ENCODE measurements at places on chromosomes 1 and 21.

- DNase-seq, result no peak
Observed at GRCh38 chr1:42282867-42283583, 52.0 kb downstream of the FOXJ3 start.

GRCh38 chr1:67957066-67957465 is 93.4 kb downstream of the DIRAS3 start:
- no peak for DNase-seq

GRCh38 chr1:42150651-42151050 is 2.6 kb upstream of the GUCA2B start:
- no peak for DNase-seq

DNA sequence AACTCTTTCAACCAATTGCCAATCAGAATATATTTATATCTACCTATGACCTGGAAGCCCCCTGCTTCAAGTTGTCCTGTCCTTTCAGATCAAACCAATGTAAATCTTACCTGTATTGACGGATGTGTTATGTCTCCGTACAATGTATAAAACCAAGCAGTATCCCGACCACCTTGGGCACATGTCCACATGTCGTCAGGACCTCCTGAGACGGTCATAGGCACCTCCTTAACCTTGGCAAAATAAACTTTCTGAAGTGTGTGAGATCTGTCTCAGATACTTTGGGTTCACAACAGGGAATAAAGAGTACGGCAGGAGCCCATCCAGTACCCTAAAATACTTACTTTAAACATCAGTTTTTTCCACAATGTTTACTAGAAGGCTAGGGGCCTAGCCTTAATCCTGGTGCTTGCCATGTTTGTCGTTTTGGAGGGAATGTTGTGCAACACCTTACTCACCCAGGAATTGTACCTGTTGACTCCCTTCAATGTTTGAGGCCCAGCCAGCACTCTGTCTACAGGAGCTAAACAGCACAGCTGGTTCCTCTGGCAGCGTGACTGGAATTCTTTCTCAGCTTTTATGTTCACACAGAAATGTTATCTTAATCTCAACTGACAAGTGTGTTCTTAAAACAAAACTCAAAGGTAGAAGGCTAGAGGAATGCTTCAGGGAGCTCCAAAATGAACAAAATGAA is 90.8 kb upstream of the USP25 start:
- no peak for DNase-seq

- DNase-seq, result no peak
Observed at GRCh38 chr1:198636391-198636790, 2.4 kb upstream of the PTPRC start.

GRCh38 chr1:7438921-7439655 is 332.0 kb upstream of the VAMP3 start:
- no peak for DNase-seq

DNA sequence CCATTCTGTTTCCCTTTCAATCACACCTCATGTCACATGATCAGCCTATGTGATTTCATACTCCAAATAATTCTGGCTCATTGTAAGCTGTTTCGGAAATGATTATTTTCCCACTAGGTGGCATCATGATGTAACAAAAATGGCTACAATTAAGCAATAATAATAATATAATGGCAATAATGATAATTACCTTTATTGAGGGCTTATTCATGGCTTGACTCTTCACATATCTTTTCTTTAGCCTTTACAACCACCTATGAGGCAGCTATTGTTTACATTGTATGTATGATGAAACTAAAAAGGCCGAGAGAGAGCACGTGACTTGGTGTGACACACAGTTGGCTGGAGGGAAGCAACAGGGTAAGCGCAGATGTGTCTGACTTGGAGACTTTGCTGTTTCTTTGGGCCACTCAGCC is 12.5 kb upstream of the KPRP start:
- no peak for DNase-seq

DNA sequence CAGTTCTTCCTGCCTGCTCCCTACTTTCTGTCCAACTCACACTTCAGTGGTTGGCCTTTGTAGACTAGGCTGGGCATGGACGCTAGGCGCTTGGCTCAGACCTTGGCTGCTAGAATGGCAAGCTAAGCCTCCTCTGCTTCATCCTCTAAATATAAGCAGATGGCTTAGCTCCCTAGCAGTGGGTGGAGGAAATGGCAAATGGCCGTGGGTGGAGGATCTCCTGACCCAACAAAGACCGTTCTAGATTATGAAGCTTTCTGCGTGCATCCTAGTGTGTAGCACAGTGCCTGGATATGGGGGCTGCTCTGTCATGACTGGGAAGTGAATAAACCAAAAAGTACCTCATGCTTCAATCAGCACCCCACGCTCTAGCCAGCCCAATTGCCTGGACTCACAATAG is 10.4 kb upstream of the ETV3L start:
- DNase-seq, result no peak

DNA sequence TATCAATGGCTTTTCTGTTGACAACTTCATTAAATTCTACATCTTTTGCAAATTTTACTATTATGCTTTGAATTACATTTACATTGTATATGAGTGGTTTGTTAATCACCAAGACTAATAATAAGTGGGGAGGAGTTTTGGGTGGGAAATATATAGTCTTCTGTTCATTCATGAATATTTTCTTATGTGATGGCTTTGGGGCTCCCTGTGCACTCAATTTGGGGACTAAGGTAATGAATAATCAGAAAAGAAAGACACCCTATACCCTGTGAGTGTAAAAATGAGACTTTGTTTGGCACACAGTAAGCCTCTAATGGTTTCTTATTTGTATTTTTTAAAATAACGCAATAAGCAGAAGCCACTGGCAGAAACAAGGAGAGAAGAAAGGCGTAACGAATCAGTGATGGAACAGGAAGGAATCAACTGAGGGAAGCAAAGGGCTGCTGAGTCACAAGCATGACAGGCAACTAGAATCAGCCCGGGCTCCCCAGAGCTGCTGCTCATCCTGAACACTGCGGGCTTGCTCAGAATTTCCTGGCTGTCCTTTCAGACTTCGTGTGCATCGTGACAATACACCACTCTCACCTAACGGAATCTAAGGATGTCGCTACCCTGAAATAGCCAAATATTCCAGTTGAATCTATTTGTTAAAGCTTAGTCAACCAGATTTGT is 20.8 kb upstream of the RGS2 start:
- DNase-seq, result no peak

DNA sequence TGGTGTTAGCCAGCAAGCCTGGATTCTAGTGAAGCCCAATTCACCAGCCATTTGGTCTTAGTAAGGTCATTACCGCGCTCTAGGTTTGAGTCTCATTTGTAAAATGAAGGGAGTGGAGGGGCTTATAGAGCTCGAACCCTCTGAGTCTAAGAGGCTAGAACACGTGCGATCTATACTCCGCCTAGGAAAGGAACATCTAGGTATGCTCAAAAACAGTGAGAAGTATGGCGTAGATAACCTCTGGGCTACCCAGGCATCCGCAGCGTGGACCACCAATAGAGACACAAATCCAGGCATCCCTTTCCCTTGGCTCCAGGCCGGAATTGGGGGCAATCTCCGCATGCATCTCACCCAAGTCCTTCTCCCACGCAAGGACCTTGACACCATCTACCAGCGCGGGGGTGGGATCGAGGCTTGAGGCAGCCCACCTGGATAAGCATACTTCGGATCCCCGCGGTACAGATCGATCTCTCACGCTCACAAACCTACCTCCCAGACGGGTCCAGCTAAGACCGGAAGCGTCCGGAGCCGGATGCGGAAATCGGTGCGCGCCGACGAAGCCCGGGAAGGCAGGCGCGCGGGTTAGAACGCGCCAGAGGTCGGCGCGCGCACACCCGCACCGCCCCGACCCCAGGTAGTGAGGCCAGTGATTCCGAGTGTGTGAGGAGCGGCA is at the start of gene METTL25B:
Gene METTL25B, plus strand, starts transcription at position 544 of the 673 bp plus-strand sequence. CDS start 636 bp downstream, outside the sequence.
- no peak for DNase-seq

- no peak for DNase-seq
Observed at GRCh38 chr1:220296981-220297380, 24.7 kb upstream of the RAB3GAP2 start.

DNA sequence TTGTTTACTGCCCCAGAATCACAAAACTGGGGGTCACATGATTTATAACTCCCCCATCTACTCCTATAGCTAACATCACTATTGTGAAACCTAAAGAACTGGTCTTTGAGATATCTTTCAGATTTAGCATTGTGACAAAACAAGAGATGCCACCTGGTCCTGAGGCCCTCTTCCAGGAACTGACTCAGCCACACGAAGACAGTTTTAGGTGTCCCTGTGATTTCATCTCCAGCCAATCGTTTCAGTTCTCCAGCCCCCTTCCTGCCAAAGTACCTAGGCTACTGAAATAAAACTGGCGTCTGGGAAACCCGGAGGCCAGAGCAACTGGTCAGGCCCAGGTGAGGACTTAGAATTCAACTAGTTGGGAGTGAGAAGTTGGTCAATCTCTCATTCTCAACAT is 36.6 kb downstream of the TBX19 start:
- DNase-seq, result no peak

DNA sequence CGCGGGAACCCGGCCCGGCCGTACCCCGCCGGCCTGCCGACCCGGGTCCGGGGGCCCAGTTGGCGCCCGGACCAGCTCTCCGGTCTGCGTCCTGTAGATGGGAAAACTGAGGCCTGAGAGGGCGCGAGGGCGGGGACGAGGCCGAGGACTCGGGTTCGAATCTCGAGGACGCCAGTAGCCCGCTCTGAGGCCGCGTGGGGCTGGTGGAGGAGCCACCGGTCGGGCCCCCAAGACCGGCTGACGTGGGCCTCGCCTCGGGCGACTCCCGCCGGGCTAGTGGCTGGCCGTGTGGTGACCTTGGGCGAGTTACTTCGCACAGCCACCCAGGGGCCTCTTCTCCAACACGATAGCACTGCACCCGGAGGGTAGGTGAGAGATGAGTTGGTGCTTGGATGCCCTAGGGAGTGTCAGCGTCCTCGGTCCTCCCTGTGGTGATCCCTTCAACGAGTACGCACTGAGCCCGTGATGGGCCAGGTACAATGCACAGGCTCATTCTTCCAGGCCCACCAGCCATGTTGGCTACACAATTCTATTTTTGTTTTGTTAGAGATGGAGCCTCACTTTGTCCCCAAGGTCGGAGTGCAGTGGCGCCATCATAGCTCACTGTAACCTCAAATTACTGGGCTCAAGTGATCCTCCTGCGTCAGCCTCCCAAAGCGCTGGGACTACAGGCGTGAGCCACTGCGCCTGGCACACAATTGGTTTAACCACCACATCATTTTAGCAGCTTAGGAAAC is 404 bp upstream of the SCMH1 start:
- no peak for DNase-seq

- no peak for DNase-seq
Observed at GRCh38 chr1:161935264-161935663, 88.4 kb downstream of the OLFML2B start.

DNA sequence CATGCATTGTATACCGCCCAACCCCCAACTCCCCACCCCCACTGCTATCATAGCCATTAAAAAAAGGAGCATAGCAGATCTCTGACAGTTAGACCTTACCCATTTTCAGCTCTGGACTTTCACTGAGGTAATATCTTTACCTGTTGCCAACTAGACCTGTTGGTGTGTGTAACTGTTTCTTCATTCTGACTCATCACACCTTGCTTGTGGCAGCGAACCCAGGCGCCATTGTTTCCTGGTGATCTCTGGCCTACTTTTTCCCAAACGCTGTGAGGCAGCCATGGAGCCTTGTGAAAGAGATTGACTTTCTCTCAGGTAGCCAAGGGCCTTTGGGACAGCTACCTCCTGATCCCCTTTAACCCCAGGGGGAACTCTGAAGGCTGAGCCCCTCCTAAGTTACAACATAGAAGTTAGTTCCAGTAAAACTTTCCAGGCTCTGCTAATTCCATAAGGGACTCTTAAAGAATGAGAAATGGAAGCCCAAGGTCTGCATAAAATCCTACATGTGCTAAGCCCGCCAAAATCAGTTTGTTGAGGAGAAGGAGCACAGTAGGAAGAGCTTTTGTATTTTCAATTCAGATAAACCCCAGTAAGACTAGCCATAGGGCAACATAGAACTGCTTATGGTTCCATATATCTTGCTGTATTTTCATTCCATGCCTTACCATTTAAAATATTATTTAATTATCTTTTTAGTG is 196.1 kb upstream of the CAMK1G start:
- no peak for DNase-seq

- DNase-seq, result no peak
Observed at GRCh38 chr1:58885998-58886397, 102.2 kb upstream of the JUN start.

- DNase-seq, result no peak
Observed at GRCh38 chr1:70487910-70488665, 77.0 kb downstream of the CTH start.

DNA sequence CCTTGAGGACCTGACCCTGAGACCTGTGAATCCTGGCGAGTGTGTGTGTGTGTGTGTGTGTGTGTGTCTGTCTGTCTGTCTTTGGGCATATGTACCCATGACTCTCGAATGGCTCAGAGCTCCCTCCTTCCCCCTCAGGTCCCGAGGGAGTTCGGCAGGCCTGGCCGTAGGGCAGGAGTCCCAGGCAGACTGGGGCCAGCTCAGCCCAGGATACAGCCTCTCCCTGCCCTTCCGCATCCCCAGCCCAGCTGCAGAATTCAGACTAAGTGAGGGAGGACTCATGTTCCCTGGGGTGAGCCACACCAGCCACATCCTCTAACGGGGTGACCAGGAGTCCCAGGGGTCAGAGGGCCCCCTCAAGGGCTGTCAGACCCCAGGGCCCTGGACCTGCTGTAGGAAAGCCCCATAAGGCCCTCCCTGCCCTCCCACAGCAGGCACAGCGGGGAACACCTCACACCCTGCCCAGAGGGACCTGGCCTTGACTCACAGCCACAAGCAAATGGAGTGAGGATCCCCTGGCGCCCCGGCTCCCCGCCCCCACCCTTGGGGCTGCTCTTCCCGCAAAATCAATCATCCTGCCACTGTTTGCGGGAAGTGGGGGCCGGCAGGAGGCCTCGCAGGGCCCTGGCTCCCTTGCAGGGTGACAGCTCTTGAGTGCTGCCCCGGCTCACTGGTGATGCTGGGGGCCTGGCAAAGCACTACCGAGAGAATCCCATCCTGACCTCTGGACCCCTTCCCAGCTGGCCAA is 101.7 kb upstream of the CASZ1 start:
- no peak for DNase-seq

Measured in left renal pelvis (tissue), 4 donors.